Bronchial epithelial cell (primary cell): ENCODE measurements at places on chromosomes 3 and 15. TPM values are rescaled to one million over a fixed set of nuclear protein-coding genes. Genes with fewer than 3 reads are reported as not detected.
A peak's percentile ranks its signal among the peaks of the same experiment; 100 is the strongest.

The MB21D2 gene
- total RNA-seq, result 9.2 and 9.6 TPM in 2 replicates

The EFCC1 gene
- total RNA-seq, result under 0.01 TPM in 1 of 2 replicates, not detected in the other

DNA sequence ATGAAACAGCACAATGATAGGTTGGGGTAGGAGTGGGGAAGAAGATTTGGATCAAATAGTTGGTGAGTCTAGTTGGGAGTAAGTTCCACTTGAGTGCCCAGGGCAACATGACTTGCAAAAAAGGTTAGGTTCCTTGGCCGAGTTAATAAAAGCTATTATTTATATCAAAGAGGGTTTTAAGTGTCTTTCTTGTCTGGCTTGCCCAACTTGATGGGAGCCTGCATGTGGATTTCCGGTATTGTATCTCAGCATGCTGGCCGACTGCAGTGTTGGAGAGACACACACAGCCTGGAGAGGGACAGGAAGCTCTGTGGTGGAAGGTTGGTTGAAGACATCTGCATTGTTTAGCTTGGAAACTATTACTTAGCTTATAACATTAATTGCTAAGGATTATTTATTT is 449.5 kb upstream of the TBL1XR1 start:
- DNase-seq, result no peak

- DNase-seq, result no peak
Observed at GRCh38 chr3:187612656-187613055, 57.5 kb downstream of the SST start.

GRCh38 chr15:58227706-58228543 is 89.7 kb downstream of the AQP9 start:
- peak; percentile 75 for DNase-seq

DNA sequence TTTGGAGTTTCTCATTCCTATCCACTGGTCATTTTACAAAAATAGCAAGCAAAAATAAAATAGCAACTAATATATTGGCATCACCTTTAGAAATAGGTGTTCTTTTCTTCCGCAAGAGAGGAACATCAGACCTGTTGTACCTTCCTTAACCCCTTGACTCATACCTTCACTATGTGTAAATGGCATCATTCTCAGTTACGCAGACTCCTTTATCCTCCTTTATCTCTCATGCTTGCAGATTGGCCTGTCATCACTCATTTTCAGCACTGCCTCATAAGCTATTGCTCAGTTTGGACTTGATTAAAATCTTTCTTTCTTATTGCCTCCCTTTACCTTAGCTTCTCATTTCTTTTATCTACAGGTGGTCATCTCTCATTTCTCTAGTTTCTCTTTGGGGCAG is 21.4 kb downstream of the ARHGEF26 start:
- DNase-seq, result peak; percentile 86

DNA sequence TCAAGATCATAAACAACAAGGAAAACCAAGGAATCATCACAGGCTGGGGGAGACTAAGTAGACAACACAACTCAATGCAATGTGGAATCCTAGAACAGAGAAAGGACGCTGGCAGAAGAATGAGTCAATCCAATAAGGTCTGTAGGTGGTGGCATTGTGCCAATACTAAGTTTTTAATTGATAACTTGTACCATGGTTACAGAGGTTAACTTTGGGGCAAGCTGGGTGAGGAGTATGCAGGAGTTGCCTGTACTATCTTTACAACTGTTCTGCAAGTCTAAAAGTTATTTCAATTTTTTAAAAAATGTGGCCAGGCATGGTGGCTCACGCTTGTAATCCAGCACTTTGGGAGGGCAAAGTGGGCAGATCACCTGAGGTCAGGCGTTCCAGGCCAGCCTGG is 46.2 kb downstream of the RORA start:
- DNase-seq, result no peak

- no peak for DNase-seq
Observed at GRCh38 chr3:76324101-76324500, 538.8 kb upstream of the ZNF717 start.

DNA sequence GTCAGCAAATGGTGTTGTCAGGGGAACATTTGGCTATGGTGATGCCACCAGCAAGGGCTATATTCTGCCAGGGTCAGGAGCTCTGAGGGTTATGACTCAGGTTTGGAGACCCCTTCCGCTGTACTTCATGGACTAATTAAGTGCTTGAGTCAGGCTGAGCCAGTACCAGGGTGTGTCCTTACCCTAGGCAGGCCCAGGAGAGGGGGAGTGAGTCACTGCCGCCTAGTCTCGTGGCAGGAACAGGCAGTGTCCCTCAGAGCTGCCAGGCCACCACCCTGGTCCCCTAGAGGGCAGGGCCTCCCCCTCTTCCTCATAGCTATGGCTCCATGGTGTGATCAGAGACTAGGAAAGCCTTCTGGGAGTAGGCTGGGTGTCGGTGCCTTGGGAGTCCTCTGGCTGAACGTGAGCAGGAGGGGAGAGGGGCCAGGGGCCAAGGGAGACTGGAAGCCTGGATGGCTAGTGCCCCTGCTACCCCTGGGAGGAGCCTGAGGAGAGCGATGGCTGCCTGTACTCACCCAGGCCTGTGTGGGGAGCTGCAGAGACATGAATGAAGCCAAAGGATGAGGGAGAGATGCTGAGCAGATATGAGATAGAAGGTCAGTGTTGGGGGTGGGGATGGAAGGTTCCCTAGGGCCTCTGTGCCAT is 10.6 kb downstream of the MAPKAPK3 start:
- peak; percentile 89 for DNase-seq
